ENCODE measurements at places on chromosomes 16 and 17. TPM values are rescaled to one million over a fixed set of nuclear protein-coding genes. Genes with fewer than 3 reads are reported as not detected.

GRCh38 chr16:27739606-27740357 is 189.8 kb downstream of the KATNIP start:
- DNase-seq = no peak

GRCh38 chr17:33242375-33243124 is 50.5 kb downstream of the ASIC2 start:
- DNase-seq = no peak

- no peak for DNase-seq
Observed at GRCh38 chr16:74611721-74612120, 4.8 kb upstream of the GLG1 start.

GRCh38 chr17:18041776-18042175 is 2.6 kb downstream of the GID4 start:
- DNase-seq = no peak

- no peak for DNase-seq
Observed at GRCh38 chr17:10499950-10500349, 18.4 kb downstream of the MYH1 start.

The MSI2 gene
- 107 TPM for total RNA-seq

The ARL5C gene
- not detected for total RNA-seq

The NPIPB6 gene
- 4.7 TPM for total RNA-seq

The SLC35G6 gene
- total RNA-seq = not detected

The GLTPD2 gene
- total RNA-seq = not detected

The CTF1 gene
- 0.26 TPM for total RNA-seq

Measured in CD4-positive, alpha-beta memory T cell (primary cell).